Hematopoietic multipotent progenitor cell treated with erythropoietin and hydrocortisone succinate and interleukin-3 and kit ligand, for 15 days (in vitro differentiated cells): ENCODE measurements at places on chromosomes 5 and 9.

GRCh38 chr9:136643596-136644342 is 18.9 kb upstream of the EGFL7 start:
- DNase-seq, result no peak

DNA sequence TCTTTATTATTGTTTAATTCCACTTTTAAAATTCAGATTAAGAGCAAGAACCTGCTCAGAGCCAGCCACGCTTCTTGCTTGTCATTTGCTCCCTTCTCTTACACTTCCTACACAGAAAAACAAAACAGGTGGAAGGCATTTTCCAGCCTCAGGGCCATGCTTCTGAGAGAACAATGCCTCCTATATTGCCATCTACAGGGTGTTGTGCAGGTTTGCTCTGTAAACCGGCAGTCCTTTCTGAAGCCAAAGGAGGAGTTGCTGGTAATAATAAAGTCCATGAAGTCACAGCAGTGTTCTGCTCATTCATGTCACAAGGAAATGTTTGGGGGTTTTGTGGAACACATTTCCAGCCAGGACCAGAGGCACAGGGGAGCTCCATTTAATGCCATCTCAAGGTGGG is 16.1 kb upstream of the PRLR start:
- DNase-seq, result no peak

GRCh38 chr5:56535347-56535746 is 280.0 kb upstream of the MAP3K1 start:
- no peak for DNase-seq

DNA sequence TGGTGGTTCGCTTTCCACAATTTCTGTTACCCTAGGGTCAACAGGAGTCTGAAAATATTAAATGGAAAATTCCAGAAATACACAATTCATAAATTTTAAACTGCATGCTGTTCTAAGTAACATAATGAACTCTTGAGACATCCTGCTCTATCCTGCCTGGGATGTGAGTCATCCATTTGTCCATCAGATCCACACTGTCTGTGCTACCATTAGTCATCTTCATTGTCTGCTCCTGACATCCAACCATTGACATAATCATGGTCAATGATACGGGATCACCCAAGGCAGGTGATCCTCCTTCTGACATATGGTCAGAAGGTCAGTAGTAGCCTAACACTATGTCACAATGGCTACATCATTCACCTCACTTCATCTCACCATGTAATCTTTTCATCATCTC is 276.7 kb upstream of the KIF2A start:
- no peak for DNase-seq

GRCh38 chr5:90612919-90613318 is 54.3 kb downstream of the ADGRV1 start:
- DNase-seq, result no peak

DNA sequence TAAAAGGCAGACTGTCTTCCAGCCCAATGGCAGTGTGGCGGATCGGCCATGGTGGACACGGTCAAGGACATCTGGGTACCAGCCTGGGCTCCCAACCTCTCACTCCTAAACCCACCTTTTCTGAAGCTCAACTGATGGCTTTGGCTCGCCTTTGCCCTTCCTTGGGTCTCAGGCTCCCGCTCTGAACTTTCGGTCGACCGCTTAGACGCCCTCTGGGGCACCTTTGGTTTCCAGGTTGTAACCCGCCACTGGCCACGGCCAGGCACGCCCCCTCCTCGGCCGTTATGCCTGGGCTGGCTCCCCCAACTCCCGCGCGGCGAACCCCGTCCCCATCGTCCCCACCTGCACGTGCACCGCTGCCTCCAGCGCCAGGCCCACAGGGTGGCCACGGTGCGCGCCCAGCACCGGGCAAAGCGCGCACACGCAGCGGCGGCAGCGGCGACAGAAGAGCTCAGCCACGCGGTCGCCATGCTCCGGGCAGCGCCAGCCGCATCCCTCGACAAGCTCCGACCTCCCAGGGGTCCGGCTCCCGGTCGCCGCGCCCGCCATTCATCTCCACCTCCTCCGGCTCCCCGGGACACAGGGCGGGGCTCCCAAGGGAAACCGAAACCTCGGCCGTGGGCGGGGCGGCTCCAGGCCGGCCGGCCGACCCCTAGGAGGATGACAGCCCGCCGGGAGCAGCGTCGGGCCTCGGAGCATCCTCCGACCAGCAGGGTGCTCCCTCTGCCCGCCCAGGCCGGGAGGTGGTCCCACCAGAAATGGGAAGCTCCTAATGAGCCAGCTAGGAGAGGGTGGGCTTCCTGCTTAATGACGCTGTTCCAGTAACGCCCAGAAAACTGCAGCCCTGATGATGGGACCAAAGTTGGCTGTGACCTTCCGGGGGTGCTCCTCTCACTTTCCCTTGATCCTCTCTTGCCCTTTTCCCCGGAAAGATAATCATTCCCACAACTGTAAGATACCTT is at the start of gene TRIM14:
Gene TRIM14 (minus strand): TSS at position 583 of the 962 bp plus-strand sequence. CDS start 34 bp downstream, at position 549.
- DNase-seq, result peak; percentile 48

DNA sequence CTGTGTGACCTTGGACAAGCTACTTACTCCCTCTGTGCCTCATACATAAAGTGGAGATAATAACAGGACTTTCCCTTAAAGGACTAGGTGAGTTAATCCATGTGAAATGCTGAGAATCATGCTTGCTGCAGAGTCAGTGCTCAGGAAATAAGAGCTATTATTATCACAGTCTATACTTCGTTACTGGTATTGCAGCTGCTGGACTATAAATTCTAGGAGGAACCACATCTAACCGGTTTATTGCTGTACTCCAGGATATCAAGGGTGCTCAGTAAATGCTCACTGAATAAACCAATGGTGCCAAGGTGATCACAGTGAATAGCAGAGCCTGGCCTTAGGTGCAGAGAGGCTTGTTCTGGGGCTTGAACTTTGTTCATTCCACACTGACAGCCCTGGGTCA is 69.3 kb downstream of the HSPA4 start:
- no peak for DNase-seq

DNA sequence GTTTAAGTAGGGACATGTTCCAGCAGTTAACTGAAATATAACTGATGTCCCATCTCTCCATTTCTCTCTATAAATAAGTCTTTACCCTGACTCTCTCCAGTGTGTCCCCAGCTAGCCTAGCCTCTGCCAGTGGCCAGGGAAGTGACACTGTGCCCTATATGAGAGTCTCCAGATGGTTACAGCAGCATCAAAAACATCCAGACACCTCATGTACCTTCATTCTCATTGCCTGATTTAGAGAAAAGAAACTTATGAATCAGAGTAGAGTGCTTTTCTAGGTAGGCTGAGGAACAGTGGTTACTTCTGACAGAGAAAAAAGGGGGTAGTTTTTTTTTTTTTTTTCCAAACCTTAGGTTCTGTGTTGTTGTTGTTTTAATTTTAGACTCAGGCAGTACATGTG is 148.5 kb downstream of the GNAQ start:
- no peak for DNase-seq

DNA sequence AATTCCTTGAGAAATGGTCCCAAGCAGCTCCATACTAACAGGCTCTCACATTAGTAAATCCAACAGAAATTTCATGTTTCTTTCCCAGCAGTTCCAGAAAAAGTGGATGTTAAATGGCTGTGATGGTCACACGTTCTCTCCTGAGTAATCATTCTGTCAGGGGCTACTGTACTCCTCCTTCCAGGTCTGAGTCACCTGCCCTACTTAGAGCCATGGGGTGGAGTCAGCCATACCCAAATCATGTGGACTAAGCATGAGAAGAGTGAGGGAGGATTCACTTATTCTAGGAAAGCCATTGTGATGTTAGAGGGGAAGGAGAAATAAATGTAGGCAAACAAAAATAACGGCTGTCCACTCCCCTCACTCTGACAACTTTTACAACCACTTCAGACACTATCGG is 547.2 kb downstream of the CSNK1G3 start:
- DNase-seq, result no peak
